H1 (cell line): ENCODE measurements at places on chromosomes 3 and 15. TPM values are rescaled to one million over a fixed set of nuclear protein-coding genes. Genes with fewer than 3 reads are reported as not detected.

DNA sequence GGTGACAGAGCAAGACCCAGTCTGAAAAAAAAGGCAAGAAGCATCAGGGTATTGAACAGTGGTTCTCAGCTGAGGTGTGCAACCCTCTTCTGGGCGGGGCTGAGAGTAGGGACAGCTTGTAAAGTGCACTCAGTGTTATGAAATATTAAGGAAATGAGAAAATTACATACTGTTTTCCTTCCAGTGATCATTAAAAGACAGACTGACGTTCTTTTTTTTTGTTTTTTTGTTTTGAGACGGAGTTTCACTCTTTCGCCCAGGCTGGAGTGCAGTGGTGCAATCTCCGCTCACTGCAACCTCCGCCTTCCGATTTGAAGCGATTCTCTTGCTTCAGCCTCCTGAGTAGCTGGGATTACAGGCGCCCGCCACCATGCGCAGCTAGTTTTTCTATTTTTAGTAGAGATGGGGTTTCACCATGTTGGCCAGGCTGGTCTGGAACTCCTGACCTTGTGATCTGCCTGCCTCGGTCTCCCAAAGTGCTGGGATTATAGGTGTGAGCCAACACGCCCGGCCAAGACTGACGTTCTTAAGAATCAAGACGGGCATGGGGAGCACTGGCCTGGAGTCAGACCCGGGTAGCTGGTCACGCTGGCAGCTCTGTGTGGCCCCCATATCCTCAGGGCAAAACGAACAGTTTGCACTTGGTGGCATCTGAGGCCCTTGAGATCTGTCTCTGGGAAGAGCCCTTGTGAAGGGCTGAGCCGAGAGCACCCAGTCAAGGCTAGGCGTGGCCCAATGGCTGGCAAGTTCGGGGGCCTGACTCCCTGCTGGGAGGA, 11.4 kb downstream of the MAN2A2 start:
- no peak for DNase-seq

- no peak for DNase-seq
These were observed 894 bp downstream of the TUSC2 start for GRCh38 chr3:50327129-50327528.

DNA sequence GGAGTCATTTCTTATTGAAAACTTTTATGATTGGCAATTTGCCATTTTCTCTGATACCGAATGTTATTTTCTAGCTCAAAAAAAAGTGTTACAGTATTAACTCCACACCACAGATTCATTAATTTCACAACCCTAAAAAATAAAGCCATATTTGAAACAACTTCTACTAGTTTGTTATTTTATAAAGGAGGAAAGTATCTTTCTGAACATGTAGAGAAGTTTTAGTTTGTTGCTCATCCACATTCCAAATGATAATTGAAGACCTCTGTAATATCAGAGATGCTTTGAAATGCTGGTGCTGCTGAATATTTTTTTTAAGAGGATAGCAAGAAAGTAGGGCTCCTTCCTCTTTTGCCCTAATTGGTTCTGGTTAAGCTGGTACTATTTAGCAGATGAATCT, 1.9 kb downstream of the VGLL3 start:
- DNase-seq: no peak

The ZBTB47 gene
- total RNA-seq: 4.0 and 4.1 TPM in 2 replicates
